Prostate gland (tissue), 2 donors: ENCODE measurements at places on chromosomes 11 and 22. TPM values are rescaled to one million over a fixed set of nuclear protein-coding genes. Genes with fewer than 3 reads are reported as not detected.

DNA sequence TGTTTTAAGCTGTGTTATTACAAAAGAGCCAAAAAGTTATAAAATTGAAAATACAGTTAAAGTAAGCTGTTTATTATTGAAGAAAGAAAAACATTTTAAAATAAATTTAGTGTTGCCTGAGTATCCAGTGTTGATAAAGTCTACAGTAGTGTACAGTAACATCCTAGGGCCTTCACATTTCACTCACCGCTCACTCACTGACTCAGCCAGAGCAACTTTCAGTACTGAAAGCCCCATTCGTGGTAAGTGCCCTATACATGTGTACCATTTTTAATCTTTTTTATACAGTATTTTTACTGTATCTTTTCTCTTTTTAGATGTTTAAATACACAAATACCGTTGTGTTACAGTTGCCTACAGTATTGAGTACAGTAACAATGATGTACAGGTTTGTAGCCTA is 35.0 kb downstream of the POLD3 start:
- no peak overlapping the region for H3K27ac ChIP-seq
- no peak for DNase-seq
- no peaks in the 10 kb centered on the region for H3K27me3 ChIP-seq
- no peak overlapping the region for H3K4me3 ChIP-seq
- no peaks in the 10 kb centered on the region for H3K4me1 ChIP-seq
- H3K36me3 ChIP-seq = no peaks in the 10 kb centered on the region

- no peak overlapping the region for H3K27ac ChIP-seq
- no peaks in the 10 kb centered on the region for H3K36me3 ChIP-seq
- H3K27me3 ChIP-seq = no peaks in the 10 kb centered on the region
- H3K4me3 ChIP-seq = no peak overlapping the region
Observed at GRCh38 chr11:55401011-55401410, 33.2 kb downstream of the OR4A15 start.

DNA sequence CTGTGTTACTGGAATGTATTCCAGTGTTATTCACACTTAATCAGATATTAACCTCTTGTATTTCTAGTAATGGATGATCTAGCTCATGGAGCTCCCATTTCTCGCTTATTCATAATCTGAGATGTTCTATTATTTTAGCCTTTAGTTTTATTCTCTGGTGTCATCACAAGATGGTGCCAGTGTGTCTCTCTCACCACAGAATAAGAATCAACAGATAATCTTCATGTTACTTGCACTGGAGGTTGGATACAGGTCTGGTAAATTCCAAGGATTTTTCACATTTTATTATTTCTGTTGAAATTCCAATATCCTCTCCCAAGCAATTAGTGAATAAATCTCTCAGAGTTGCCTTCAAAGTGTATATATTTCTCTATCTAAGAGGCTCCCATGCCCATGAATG is 74.6 kb downstream of the CASP12 start:
- DNase-seq = no peak
- no peaks in the 10 kb centered on the region for H3K4me1 ChIP-seq
- H3K27me3 ChIP-seq = no peaks in the 10 kb centered on the region
- no peak overlapping the region for H3K4me3 ChIP-seq

Gene CSF2RB
- total RNA-seq = 3.2 TPM

DNA sequence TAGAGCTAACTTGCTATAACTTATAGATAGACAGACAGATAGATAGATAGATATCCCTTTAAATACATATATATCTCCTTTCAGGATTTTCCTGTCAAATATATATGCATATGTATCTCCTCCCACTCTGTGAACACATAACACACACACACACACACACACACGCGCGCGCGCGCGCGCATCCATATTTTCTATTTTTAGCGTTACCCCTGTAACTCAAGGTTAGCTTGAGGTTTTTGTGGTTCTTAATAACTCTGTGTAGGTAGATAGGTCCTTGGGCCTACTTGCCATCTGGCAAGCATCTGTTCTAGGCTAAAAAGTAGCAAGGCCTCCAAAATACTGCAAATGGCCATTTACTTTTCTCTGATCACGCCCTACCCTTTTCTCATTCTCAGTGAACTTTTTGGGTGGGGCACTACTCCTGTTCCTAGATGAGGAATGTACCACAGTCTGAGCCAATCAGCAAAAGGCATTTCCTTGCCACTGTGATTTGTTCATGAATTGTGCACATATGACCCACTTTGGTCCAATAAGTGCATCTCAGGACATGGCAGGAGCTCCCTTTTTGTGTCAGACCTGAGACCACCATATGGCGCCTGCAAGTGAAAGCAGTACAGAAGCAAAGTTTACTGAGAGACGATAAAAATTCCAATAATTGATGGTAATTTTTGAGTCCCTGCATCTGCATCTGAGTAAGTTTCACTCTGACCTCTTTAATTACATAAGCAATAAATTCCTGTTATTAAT is 740.5 kb upstream of the API5 start:
- H3K36me3 ChIP-seq = no peaks in the 10 kb centered on the region
- H3K4me1 ChIP-seq = no peaks in the 10 kb centered on the region
- H3K27me3 ChIP-seq = no peaks in the 10 kb centered on the region
- no peak overlapping the region for H3K4me3 ChIP-seq
